ENCODE measurements at places on chromosomes 6 and 20.

DNA sequence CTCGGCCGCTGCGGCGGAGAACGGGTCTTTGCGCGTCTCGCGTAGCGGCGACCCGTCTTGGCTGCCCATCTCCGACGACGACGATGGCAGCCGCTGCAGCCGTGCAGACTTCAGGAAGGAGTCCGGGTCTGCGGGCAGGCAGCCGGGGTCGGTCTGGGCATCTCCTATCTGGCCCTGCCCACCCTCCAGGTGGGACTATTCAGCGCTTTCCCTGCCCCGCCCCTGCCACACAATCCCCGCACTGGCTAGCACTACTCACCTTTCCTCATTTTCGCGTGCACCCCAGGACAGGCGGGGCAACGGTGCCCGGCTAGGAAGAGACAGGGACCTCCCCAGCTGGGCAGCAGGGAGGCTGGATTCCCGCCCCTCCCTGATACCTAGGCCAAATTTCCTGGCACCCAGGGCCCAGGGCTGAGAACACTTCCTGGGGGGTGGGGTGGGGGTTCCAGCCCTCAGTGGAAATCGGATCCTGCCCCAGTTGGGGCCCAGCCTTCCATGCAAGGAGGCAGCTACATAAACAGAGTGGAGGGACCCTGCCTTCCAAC, 9.2 kb downstream of the GGT7 start:
- no peak overlapping the region for H3K27ac ChIP-seq
- no peaks in the 10 kb centered on the region for H3K4me1 ChIP-seq

DNA sequence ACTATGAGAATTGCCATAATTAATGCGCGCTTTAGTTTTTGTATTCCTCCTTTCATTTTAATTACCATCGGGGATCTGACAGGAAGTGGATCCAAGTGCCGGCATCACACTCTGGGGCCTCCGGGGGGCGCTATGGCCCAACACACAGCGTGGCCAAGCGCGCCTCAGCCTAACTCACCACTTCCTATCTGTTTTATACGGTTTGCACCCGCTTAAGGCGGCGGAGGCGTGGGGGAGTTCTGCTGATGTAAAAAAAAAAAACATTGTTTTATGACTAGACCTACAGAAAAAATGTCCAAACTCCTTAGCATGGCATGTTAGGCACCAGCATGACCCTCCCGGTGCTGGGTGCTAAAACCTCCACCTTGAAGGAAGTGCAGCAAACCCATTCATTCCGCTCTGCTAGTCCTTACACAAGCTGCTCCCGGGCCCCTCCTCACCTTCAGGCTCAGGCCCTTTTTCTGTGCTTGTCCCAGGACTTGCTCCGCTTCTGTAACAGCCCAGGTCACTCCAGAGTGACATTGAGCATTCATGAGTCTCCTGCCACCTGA, 4.5 kb upstream of the EBF4 start:
- peak; percentile 56 for DNase-seq
- peaks cover 10% of the 10 kb centered on the region for H3K27me3 ChIP-seq
- H3K27ac ChIP-seq = no peak overlapping the region

- H3K36me3 ChIP-seq = no peaks in the 10 kb centered on the region
- no peaks in the 10 kb centered on the region for H3K27me3 ChIP-seq
- H3K4me1 ChIP-seq = no peaks in the 10 kb centered on the region
- DNase-seq = peak; percentile 40
These were observed 158.7 kb downstream of the TFAP2A start for GRCh38 chr6:10256113-10256690.

DNA sequence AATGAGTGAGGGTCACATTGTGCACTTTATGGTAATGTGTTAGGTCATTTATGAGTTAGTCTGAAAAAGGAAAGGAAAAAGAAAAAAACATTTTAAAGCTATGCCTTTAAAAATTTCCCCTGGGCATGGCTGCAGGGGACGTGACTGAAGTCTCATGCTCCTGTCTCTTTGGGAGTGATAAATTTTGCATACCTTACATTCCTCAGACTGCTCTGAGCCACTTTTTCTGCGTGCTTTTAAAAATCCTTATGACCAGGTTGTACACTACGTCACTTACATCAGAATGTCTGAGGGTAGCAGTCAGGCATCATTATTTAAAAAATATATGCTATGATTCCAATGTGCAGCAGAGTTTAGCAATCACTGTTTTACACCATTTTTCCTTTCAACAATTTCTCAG, 121.2 kb downstream of the RFPL4B start:
- H3K4me3 ChIP-seq = no peak overlapping the region
- no peak overlapping the region for H3K27ac ChIP-seq
- no peaks in the 10 kb centered on the region for H3K36me3 ChIP-seq
- no peaks in the 10 kb centered on the region for H3K4me1 ChIP-seq
- no peak for DNase-seq
- H3K27me3 ChIP-seq = no peaks in the 10 kb centered on the region

GRCh38 chr6:26543953-26544352, 5.8 kb downstream of the HMGN4 start:
- no peaks in the 10 kb centered on the region for H3K27me3 ChIP-seq
- H3K36me3 ChIP-seq = 0 out of 2 replicates have a peak, but pooled peaks cover 10% of the 10 kb centered on the region
- H3K27ac ChIP-seq = no peak overlapping the region
- DNase-seq = no peak
- H3K4me1 ChIP-seq = peaks cover 6% of the 10 kb centered on the region

GRCh38 chr20:51249215-51249614, 226.3 kb upstream of the KCNG1 start:
- H3K4me3 ChIP-seq = no peak overlapping the region
- no peaks in the 10 kb centered on the region for H3K36me3 ChIP-seq
- no peaks in the 10 kb centered on the region for H3K4me1 ChIP-seq
- no peak overlapping the region for H3K27ac ChIP-seq
- no peaks in the 10 kb centered on the region for H3K27me3 ChIP-seq

GRCh38 chr6:84242265-84242664, 14.8 kb upstream of the CEP162 start:
- H3K27me3 ChIP-seq = no peaks in the 10 kb centered on the region
- H3K4me3 ChIP-seq = no peak overlapping the region
- H3K27ac ChIP-seq = no peak overlapping the region
- no peak for DNase-seq

DNA sequence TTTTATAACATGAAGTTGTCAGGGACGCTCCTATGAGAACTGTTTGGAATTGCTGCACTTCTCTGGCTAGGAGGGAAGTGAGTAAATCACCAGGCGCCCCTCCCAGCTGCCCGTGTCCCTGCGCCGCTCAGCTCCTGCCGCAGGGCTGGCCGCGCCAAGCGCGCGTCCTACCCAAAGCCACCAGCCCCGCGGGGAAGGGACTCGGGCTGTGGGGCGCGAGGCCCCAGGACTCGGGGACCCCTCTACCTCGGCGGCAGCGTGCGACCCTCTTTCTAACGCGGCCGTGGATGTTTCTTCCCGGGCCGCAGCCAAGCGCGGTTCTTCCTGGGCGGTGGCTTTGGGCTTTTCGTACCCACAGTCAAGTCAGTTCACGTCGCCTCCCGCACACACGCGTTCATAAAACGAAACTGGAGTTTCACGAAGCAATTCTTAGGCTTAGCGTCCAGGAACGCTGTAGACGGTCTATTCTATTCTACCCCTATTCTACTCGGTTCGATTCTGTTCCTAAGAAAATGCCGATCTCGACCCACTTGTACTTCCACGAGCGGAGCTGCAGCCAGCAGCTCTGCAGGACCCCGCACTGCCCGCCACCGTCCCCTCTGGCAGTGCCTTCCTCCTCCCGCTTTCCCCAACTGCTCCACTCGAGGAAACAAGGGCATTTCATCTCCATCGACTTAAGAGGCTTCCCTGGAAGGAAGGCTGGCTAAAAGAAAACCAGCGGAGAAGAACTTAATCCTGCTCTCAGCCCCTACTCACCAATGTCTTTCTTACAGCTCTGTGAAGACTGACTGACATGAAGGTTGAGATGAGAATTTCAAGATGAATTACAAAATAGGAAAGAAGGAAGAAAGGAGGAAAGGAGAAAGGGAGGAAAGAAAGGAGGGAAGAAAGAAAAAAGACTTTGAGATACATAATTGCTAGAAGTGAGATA, 15.4 kb downstream of the FOXC1 start:
- H3K27ac ChIP-seq = no peak overlapping the region
- no peak for DNase-seq
- no peaks in the 10 kb centered on the region for H3K27me3 ChIP-seq
- H3K4me1 ChIP-seq = no peaks in the 10 kb centered on the region
- H3K36me3 ChIP-seq = no peaks in the 10 kb centered on the region
- no peak overlapping the region for H3K4me3 ChIP-seq

GRCh38 chr6:112259337-112259675, 4.9 kb upstream of the LAMA4 start:
- H3K27ac ChIP-seq = no peak overlapping the region
- no peaks in the 10 kb centered on the region for H3K36me3 ChIP-seq
- H3K4me1 ChIP-seq = no peaks in the 10 kb centered on the region
- no peaks in the 10 kb centered on the region for H3K27me3 ChIP-seq
- H3K4me3 ChIP-seq = no peak overlapping the region

GRCh38 chr6:37230104-37230503, 27.5 kb upstream of the TBC1D22B start:
- no peak overlapping the region for H3K27ac ChIP-seq
- H3K27me3 ChIP-seq = no peaks in the 10 kb centered on the region
- H3K36me3 ChIP-seq = no peaks in the 10 kb centered on the region
- H3K4me3 ChIP-seq = no peak overlapping the region

DNA sequence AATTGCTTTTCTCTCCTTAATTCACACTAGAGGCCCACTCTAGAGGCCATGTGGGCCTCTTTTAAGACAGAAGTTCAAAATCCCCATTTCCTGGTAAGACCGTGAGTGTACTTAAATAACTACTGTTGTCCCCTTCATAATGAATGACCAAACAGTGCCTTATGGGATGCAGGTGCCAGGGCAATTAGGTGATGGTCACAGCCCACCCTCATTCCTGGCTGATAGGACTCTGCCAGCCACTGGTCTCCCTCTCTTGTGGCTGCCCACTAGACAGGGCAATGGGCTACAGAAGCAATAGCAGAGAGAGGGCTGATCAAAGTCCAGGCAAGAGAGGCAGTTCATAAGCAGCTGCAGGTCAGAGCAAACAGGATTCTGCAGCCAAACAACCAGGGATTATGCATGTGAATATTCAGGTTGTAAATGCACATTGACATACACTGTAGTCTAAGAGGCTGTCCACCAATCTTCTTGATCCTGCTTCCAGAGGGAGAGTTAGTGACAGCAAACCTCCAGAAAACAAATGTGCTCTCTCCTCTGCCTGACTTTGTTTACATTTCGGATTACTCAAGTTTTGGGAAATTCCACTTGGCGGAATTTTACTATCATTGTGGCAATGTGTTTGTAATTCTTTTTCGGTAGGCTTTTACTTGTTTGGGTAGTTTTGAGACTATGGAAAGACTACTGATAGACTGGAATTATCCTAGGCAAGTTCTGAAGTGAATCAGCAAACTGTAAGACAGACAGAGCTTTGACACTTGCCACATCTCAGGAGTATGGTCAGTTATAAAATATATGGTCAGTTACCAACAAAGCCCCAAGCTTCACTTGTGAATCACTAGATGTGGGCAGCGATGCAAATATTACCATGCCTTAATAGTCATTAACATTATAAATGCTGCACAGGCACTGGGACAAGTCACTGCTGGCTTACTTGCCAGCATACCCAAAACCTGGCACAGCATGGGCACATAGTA, 12.8 kb downstream of the PTPRK start:
- no peak overlapping the region for H3K27ac ChIP-seq
- H3K27me3 ChIP-seq = no peaks in the 10 kb centered on the region
- H3K4me3 ChIP-seq = no peak overlapping the region
- H3K36me3 ChIP-seq = no peaks in the 10 kb centered on the region

- no peaks in the 10 kb centered on the region for H3K4me1 ChIP-seq
- no peaks in the 10 kb centered on the region for H3K36me3 ChIP-seq
- H3K27me3 ChIP-seq = no peaks in the 10 kb centered on the region
- H3K4me3 ChIP-seq = no peak overlapping the region
These were observed 139.1 kb upstream of the POU3F2 start for GRCh38 chr6:98695091-98695801.

DNA sequence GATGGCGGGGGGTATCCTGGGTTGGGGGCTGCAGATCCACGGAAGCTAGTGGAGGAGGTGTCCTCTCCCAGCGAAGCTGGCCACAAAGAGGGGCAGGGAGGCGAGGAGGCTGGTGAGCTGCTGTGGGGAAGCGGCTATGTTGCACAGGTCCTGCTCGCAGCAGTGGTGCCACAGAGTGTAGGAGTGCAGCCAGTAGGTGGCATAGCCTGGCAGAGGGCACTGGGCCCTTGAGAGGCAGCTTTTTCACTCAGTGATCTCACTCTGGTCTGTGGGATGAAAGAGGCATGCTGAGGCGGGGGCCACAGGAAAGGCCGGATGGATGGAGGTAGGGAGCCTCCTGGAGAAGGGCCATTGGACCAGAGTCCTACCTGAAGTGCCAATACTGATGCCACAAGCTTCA, 2.9 kb upstream of the LY6G6D start:
- no peak for DNase-seq
- H3K4me3 ChIP-seq = no peak overlapping the region
- no peaks in the 10 kb centered on the region for H3K27me3 ChIP-seq
- no peak overlapping the region for H3K27ac ChIP-seq
- H3K36me3 ChIP-seq = no peaks in the 10 kb centered on the region
- 0 out of 2 replicates have a peak, but pooled peaks cover 5% of the 10 kb centered on the region for H3K4me1 ChIP-seq

GRCh38 chr20:5627463-5628050, 122.6 kb upstream of the SHLD1 start:
- no peak for DNase-seq
- no peaks in the 10 kb centered on the region for H3K27me3 ChIP-seq
- H3K36me3 ChIP-seq = no peaks in the 10 kb centered on the region
- no peaks in the 10 kb centered on the region for H3K4me1 ChIP-seq
- H3K27ac ChIP-seq = no peak overlapping the region
